Trophoblast cell (in vitro differentiated cells and primary cell): ENCODE measurements at places on chromosomes 6 and 20.

DNA sequence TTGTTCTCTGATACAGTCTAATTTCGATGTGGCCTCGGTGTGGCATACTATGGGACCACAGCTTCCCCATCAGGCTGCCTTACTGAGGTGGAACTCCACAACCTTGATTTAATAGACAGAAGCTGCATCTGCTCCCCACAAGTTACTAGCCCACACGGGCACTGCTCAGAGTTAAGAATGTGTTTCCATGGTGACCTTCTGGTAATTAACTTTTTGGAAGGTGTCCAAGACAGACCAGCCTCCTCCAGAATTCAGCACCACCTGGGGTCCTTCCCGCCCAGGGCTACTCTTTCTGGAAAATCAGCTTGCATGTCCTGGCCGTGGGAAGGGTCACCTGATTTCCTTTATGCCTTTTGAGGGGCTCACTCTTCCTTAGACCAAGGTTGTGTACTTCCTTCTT is 48.7 kb upstream of the CDH4 start:
- DNase-seq, result no peak

DNA sequence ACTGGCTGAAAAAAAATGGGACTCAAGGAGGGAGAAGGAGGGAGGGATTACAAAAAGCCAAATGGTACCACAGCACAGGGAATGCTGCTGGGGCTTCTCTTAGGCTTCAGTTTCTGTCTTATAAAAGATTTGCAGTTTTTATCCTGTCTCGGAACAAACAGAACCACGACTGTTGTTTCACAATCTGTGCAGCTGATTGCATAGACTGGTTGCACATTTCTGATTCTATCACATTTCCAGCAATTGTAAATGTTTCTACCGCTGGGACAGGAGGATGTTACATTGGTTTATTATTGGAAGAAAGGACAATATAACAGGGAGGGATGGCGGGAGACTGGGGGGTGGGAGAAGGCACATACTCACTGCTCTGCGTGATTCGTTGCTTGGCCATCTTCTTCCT is 73.5 kb upstream of the ARID1B start:
- DNase-seq, result no peak

DNA sequence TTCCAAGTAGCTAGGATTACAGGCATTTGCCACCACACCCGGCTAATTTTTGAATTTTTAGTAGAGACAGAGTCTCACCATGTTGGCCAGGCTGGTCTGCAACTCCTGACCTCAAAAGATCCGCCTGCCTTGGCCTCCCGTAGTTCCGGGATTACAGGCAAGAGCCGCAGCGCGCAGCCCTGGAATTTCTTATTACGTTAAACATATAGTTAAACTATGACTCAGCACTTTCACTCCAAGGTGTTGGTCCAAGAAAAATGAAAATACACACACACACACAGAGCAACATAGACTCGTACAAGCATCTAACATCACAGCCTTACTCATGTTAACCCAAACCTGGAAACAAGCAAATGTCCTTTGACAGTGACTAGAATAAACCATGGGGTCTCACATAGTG is 663.9 kb downstream of the PRKN start:
- no peak for DNase-seq

GRCh38 chr20:57147185-57147584 is 119.3 kb downstream of the BMP7 start:
- no peak for DNase-seq

GRCh38 chr20:36035745-36036144 is 67.4 kb downstream of the CNBD2 start:
- DNase-seq, result no peak

- DNase-seq, result no peak
Observed at GRCh38 chr20:51404297-51405060, 138.0 kb downstream of the NFATC2 start.

DNA sequence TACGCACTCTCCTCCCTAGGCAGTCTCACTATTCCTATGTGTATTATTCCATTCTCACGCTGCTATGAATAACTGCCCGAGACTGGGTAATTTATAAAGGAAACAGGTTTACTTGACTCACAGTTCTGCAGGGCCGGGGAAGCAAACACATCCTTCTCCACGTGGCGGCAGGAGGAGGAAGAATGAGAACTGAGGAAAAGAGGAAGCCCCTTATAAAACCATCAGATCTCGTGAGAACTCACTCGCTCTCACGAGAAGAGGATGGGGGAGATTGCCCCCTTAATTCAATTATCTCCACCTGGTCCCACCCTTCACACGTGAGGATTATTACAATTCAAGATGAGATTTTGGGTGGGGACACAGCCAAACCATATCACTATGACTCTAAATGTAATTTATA is 61.9 kb downstream of the ECT2L start:
- DNase-seq, result no peak

DNA sequence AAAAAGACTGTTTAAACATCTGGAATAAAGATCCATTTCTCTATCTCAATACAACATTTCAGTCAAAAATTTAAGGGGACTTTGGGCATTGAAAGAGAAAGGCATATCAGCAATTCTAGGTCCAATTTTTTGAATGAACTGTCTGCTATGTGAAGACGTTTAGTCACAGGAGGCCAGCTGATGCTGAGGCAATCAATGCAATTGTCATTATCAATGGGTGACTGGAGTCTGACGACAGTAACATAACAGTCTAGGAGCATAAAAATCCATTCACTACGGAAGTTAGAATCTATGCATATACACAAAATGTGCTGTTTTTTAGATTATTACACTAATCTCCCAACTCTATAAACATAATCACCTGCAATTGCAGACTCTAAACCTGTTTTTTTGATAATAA is 37.8 kb downstream of the TENT5A start:
- DNase-seq, result no peak

GRCh38 chr6:41079080-41079479 is 6.3 kb downstream of the NFYA start:
- no peak for DNase-seq

DNA sequence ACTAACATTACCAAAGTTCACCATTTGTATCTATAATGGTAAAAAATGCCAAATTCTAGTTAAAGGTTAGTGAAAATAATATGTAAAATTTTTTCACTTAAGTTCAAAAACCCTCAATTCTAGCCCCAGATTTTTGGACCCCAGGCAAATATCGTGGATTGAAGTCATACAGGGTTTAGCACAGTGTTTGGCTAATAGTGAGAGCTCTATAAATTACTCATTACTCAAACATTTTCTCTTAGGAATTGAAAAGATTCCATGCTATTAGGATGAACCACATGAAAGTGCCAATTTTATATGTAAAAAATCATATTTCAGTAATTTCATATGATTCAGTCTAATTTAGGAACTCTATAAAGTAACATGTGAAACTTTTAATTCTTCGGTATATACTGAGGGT is 170.3 kb upstream of the PREP start:
- no peak for DNase-seq

DNA sequence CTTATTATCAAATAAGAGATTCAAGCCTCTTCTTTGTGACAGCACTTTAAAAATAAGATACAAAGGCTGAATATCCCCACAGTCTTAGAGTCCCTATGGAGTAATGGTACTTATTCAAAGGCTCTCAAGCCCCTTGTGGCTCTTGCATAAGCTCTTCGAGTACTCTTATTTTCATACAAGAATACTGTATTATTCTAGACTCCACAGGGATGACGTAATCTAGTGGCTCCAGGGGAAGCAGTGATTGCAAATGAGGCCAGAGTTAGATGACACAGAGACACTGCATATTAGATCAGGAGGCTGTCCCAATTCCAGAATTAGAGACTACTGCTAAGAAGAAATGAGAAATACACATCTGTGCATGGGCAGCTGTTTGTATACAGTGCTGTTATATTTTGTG is 1195.9 kb upstream of the MAP3K7 start:
- no peak for DNase-seq

GRCh38 chr20:49400410-49400809 is 82.1 kb downstream of the KCNB1 start:
- DNase-seq, result no peak

DNA sequence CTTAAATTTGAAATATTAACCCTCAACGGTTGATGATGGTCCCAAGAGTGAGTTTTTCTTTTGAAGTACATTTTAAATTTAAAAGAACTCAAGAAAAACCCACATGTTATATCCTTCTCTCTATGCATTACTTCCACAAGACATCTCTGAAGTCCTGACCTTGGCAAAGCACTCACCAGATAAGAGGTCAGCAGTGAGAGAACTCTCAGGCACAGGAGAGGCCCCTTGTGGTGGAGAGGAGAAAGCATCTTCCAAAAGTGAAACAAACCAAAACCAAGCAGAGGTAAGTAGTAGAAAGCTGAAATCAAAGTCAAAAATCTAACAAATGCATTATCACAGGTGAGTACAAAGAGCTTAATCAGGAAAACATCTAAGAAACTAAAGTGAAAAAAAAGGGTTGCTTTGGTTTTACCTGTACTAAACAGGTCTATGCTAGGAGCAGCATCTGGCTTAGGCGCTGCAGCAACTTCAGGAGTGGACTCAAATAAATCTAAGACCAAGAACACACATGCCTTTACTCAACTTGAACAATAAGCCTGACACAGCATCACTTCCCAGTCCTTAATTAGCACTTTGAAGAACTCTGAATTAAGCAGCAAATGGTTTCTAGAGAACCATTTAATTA is 80.5 kb downstream of the PRSS35 start:
- DNase-seq, result peak; percentile 38

- peak; percentile 35 for DNase-seq
Observed at GRCh38 chr20:48831718-48832404, 4.1 kb upstream of the PREX1 start.

DNA sequence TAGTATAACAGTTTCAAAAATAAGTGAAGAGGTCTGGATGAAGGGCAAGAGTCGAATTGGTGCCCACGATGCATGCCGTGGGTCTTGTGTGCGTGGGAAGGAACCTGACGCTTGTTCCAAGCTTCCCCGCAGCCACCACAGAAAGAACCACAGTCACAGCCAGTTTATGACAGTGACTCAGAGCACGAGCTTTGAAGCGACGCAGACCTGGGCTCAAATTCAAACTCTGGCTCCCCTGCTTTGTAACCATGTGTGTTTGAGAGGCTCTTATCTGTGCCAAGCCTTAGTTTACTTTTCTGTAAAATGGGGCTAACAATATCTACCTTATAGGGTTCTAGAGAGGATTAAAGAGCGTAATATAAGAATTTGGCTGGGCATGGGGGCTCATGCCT is 65.5 kb downstream of the SYNJ2 start:
- DNase-seq, result no peak

- DNase-seq, result no peak
Observed at GRCh38 chr6:67814262-67814661, 820.8 kb upstream of the ADGRB3 start.

DNA sequence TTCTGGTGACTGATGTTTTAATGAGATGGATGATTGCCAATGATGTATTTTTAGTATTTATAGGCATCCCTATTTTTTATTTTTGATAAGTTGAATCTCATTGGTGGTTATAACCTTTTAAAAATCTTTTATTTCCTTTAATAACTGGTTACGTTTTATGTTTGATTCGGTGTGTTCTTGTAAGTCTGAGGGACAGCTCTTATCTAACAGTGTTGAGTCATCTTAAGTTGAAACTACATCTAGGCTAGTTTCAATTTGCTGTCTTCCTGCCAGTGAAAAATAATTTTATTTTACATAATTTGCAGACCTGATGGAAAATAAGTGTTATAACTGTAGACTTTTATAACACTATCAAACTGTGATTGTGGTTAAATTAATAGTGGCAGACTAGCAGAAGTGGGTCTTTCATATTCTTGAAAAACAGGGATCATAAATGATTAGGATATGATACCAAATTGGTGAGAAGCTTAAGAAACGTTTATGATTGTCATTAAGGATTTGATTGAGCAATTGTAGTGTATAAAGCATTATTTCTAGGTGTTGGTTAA is 4.6 kb downstream of the AFDN start:
- no peak for DNase-seq

- peak; percentile 21 for DNase-seq
Observed at GRCh38 chr6:119137194-119138072, 59.0 kb upstream of the FAM184A start.

- DNase-seq, result peak; percentile 94
Observed at GRCh38 chr6:105364243-105364642, 38.6 kb downstream of the PREP start.

GRCh38 chr20:57211406-57211805 is 55.0 kb downstream of the BMP7 start:
- DNase-seq, result no peak

DNA sequence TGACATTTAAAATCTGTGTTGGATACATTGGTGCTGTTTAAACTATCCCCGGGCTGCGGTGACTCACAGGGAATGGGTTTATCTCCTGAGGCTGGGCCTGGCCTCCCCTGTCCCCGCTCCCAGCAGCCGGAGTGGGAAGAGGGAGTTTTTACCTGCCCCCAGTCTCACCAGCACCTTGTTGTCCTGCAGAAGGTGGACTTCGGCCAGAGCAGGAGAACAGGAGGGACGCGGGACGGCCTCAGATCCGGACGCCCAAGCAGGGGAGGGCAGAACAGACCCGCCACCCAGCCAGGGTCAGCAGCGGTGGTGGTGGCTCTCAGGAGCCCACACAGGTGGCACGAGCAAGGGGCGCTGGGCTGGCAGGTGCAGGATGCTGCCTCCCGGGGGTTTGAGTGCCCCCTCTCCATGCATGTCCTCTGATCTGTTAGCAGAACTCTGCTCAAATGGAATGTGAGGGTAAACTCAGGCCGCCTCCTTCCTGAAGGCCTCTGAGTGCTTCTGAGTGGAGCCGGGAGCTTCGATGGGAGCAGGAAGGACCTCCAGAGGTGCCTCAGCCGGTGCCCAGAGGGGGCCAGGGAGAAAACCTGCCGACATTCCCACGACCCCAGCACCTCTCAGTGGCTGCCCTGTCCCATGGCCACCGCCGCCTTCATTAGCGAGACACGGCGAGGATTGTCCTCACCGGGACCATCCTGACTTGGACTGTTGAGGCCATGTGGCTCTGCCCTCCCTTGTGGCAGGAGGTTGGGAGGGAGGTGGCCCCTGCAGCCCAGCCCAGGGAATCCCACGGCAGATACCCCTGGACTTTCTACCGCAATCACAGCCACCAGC is 43.4 kb upstream of the MRGBP start:
- DNase-seq, result peak; percentile 10

DNA sequence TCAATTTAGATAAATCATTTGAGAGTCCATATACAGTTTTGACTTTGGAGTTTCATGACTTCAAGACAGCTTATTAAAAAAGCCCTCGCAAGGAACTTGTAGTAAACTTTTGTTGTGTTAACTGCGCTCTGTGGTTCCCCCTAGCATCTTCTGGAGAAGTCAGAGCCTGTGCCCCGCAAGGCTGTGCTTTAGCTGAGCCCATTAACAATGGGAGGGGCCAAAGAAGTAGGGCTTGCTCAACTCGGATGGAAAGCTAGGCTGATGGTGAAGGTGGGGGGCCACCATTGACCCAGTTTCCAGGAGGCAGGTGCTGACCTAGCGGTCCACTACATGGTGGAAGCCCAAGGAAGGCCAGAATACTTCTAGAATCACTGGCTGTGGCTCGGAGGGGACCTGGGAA is 29.3 kb upstream of the OVOL2 start:
- DNase-seq, result no peak

DNA sequence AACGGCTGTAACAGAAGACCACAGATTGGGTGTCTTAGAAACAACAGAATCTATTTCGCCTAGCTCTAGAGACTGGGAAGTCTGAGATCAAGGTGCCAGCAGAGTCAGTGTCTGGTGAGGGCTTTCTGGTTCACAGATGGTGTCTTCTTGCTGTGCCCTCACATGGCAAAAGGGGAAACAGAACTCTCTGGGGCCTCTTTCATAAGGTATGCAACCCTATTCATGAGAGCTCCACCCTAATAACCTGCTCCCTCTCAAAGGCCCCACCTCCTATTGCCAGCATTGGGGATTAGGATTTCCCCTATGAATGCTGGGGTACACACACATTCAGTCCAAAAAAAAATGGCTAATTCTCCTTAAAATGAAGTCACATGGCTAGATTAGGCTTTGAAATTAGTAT is 10.0 kb downstream of the TXNDC5 start:
- no peak for DNase-seq
